ENCODE measurements at places on chromosomes 4 and X.
A peak's percentile ranks its signal among the peaks of the same experiment; 100 is the strongest.

DNA sequence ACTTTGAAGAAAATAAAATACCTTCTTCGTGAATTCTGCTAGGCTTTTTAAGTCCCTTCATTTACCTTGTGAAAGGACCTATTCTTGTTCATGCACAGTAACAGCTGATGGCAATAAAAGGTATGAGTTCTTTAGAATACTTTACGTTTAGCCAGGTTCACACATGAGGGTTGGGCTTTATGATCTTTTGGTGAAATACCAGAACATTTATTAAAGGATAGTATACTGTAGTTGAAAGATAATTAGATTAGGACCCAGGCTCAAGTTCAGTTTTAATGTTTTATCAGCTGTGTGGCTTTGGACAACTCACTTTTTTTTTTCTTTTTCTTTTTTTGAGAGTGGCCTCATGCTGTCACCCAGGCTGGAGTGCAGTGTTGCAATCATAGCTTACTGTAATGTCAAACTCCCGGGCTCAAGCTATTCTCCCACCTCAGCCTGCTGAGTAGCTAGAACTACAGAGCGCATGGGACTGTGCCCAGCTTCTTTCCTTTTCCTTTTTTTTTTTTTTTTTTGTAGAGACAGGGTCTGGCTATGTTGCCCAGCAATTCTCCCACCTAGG is 28.2 kb upstream of the NEIL3 start:
- DNase-seq, result peak; percentile 12

DNA sequence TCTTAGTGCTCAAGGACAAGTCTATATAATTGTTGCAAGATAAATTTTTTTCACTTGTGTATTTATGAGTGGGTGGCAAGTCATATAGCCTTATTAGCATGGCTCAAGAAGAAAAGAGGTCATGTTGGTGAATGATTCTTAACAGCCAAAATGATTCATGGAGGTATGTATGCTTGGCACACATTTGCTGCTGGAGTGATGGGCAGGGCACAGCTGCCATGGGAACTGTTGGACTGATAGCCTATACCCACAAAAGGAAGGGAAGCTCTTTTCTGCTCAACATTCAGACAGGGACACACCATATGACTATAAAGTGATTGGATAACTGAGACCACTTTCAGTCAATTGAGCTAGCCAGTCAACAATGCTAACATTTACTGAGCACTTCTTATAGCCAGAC is 46.8 kb upstream of the PITX2 start:
- no peak for DNase-seq

DNA sequence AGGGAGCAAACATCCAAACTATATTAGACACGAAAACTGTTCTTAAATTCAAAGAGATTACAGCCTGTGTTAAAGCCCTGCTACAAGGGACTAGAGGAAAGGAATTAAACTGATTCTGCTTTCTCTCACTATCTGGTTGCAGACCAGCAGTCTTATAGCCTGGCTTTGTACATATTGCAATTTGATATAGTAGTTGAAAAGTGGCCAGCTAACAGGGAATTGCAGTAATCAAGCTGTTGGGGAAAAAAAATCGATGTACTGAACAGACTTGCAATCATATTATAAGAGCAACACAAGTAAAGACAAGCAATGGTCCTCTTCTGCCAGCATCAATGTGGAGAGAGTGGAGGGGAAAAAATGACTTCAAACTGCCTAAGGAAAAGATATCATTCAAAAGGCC is 364.4 kb upstream of the EPHA5 start:
- DNase-seq, result no peak

GRCh38 chr4:107747748-107748486 is 27.9 kb upstream of the PAPSS1 start:
- no peak for DNase-seq

- DNase-seq, result no peak
Observed at GRCh38 chr4:145842224-145842887, 96.3 kb downstream of the ZNF827 start.

GRCh38 chrX:18995221-18995620 is 11.3 kb upstream of the PHKA2 start:
- no peak for DNase-seq

DNA sequence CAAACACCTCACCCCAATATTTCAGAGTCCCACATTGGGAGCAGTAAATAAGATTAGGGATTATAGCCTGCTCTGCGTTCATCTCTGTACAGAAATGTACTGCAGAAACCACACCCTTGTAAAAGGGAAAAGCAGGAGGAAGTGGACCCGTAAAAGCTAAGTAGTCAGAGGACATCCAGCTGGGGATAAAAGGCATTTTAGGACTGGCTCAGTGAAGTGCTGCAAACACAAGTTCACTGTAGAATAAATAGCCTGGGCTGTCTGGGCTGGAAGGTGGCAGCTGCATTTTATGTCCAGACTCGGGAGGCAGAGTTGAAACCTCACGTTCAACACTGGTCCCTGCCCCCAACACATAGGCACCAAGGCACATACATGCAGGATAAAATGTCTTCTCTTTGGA is 178.7 kb upstream of the FAT1 start:
- no peak for DNase-seq

- no peak for DNase-seq
Observed at GRCh38 chr4:10417740-10418139, 39.5 kb downstream of the ZNF518B start.

GRCh38 chr4:76308548-76308947 is 2.0 kb downstream of the STBD1 start:
- DNase-seq, result peak; percentile 24

- no peak for DNase-seq
Observed at GRCh38 chr4:25012655-25013054, 18.1 kb downstream of the LGI2 start.

DNA sequence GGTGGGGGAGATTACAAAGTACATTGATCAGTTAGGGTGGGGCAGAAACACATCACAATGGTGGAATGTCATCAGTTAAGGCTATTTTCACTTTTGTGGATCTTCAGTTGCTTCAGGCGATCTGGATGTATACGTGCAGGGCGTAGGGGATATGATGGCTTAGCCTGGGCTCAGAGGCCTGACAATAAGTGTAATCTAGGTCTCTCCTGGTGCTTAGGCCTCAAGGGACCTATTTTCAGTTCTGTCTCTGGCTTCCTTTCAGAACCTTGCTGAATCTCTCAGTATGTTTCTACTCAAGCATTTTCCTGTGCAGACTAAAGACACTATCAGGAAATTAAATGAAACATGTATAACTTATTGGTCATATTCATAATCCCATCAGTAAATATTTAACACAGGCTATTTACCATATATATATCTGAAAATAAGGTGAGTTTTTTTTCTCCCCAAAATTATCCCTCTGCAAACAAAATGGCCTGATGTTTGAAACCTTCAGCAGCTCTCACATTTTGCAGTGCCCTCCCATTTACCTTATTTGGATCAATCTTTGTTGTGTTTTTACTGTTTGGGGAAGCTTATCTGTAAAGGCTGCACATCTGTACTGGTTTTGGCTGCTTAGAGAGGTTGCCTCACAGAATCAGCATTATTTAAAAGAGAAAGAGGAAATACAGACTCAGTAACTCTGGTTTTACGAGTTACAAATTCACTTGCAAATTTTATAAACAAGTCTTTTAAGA is 2.3 kb upstream of the ZCCHC4 start:
- peak; percentile 85 for DNase-seq

DNA sequence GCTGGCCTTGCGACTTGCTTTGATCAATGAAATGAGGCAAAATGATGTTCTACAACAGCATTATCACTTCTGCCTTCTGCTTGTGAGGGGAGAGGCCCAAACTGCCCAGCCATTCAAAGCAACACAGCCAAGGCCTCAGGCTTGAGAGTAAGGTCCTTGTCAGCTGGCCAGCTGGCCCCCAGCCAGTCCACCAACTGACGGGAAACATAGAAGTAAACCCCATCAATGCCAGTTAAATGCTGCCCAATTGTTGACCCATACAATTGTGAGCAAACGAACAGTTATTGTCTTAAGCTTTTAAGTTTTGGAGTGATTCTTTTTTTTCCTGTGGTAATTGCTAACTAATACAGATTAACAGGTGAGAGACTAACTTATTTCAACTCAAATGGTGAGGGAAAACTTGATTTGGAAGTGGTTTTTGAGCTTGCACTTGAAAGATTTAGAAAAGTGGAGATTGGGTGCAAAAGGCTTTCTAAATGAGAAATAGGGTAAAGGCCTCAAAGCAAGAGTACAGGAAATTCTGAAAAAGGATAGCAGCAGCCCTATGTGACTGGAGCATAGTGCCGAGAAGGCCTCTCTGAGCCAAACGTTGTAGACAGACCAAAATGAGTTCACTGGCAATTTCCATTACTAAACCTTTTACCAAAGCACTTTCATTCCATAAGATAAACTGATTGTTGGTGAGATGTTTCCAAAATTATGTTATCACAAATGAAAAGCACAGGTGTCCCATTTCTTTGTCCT is 66.9 kb downstream of the ARHGEF38 start:
- peak; percentile 66 for DNase-seq

GRCh38 chr4:159195361-159195769 is 92.5 kb downstream of the RAPGEF2 start:
- DNase-seq, result peak; percentile 96

- no peak for DNase-seq
Observed at GRCh38 chr4:52889778-52890520, 27.8 kb downstream of the RASL11B start.

- no peak for DNase-seq
Observed at GRCh38 chr4:87363552-87363951, 27.4 kb downstream of the HSD17B11 start.

- no peak for DNase-seq
Observed at GRCh38 chr4:127284236-127284635, 348.5 kb upstream of the INTU start.

DNA sequence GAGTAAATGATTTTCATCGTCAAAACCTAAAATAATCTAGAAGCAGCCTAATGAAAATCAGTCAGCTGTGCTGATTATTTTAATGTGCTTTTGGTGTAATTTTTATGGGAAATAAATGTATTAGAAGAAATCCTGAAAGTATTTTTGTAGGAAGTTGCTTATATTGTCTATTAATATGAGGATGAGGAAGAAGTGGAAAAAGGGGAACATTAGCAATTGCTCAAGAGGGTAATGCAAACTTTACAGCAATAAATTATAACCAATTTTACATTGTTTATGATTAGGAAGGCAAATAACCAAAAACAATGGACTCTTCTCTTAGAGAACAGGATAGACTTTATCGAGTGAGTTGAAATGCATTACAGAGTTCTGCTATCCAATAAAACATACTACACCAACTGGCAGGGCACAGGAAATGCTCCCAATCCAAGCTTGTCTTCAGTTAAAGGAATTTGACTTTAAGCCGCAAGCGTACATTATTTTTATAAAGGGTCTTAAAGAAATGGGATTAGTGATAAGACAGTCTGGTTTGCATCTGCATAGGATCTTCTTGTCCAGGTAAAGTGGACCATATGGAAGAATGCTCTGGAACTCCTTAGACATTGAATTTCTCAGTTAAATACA is 374.8 kb downstream of the PDGFC start:
- DNase-seq, result no peak

DNA sequence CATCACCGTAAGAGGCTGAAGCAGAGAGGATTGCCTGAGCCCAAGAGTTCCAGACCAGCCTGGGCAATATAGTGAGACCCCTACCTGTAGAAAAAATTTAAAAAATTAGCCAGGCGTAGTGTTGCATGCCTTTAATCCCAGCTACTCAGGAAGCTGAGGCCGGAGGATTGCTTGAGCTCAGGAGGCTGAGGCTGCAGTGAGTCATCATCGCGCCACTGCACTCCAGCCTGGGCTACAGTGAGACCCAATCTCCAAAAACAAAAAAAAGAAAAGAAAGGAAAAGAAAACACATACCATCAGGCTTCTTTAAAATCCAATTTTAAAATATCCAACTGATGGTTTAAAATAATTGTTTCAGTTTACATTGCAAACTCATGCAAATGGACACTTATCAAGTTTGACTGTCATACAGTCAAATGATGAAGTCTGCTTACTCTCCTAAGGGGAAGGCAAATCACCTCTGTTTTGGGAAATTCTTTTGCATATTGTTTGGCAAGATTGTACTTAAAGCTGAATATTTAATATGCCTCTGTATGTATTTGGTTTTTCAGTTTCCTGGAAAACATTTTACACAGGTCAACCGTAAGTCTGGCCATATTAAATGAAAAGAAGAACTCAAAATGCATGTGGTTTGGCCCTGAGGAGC is 23.7 kb upstream of the TENM3 start:
- DNase-seq, result no peak

DNA sequence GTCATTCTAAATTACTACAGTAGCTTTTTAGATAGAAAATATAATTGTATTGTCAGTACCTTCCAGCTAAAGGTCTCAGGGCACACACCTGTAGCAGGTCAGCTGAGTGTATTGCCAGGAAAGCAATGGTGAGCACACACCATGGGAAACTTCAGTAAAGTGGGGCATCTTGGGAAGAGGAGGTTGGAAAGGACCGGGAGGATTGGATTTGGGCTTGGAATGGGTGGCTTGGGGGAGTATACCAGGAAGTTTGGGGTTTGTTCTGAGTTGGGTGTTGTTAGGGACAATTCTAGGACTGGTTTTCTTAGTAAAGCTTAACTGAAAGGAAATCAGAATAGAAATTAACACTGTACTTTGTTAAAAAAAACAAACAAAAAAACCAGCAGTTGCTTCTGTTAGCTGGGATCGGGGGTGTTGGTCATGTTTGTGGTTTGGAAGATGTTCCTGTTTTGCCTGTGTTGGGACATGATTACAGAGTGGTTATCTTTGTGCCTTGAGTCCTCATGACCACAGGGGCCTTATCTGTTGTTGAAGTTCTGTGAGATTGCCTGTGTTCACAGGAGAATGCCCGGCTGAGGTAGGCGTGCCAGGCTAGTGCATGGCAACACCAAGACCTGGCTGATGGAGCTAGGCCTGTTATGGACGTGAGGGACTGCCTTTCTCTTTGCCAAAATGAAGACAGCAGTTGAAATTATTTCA is 35.1 kb downstream of the PRIMPOL start:
- peak; percentile 100 for DNase-seq

- DNase-seq, result no peak
Observed at GRCh38 chrX:41391606-41392005, 55.5 kb upstream of the NYX start.

DNA sequence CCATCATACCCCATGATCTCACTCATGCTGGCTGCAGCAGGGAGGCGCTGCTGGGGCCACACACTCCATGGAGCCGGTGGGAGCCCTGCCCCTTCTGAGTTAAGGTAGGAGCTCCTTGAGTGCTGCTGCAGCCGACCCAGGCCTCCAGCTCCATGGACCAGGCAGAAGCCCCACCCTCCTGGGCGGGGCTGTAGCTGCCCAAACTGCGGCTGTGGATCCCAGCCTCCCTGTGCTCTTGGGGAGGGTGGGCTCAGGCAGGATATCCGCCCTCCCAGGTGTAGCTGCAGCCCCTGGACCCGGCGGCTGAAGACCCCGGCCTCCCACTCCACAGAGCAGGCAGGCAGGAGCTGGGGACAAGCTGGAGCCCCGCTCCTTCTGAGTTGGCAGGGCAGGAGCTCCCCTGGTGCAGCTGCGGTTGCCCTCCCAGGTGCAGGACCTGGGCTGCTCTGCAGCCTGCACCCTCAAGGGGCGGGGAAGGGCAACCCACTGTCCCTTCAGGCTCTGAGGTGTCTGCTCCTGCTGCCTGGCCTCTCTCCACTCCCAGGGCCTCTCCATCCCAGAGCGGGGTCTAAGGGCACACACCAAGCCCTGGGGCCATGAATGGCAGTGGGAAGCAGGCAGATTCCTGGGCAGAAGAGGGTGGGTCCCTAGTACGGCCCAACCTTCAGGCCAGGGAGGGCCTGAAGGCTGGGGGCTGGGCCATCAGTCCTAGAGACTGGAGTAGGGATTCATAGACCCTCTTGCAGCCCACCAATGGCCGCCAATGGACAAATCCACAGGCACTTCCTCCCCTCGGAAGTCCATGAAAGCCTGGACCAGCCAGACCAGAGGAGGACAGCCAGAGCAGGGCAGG is 466.1 kb downstream of the DTHD1 start:
- DNase-seq, result no peak

- DNase-seq, result peak; percentile 2
Observed at GRCh38 chr4:61298178-61298740, 98.1 kb downstream of the ADGRL3 start.

All from hematopoietic multipotent progenitor cell treated with erythropoietin and hydrocortisone succinate and interleukin-3 and kit ligand, for 6 days (in vitro differentiated cells).